ENCODE measurements at places on chromosomes 7 and 10.
A peak's percentile ranks its signal among the peaks of the same experiment; 100 is the strongest.

- no peak for DNase-seq
Observed at GRCh38 chr7:83362871-83363550, 200.3 kb upstream of the PCLO start.

DNA sequence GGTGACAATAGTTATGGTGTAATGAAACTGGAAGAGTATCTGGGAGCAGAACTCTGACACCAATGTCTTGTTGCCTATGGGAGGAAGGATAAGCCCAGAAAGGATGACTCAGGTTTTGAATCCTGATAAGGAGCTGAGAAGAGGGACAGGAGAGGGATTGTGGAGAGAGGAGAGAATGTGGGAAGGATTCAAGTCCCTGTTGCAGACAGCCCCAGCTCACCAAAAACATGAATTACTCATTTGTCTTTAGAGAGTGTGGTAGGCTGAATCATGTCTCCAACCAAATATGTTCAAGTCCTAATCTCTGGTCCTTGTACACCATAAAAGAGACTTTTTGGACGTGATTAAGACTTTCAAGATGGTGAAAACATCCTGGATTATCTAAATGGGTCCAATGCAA lies 206.9 kb upstream of the PHYHIPL start:
- DNase-seq = no peak

GRCh38 chr7:150489782-150490181 lies 24.9 kb upstream of the GIMAP7 start:
- DNase-seq = no peak

DNA sequence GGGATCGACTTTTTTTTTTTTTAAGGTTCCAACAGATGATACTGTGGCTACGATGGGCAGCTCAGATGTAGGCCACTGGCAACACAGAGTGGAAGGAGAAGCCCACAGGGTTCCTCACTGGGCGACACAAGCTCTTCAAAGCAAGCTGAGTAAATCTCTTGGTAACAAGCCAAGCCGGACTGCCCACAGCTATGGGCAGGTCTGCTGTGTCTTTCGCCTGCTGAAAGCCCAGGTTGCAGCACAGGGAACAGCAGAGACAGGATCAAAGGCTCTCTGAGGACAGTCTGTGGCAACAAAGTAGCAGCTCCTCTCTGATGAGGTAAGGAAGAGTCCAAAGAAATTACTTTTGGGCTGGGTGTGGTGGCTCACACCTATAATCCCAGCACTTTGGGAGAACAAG lies 83.6 kb downstream of the KCNMA1 start:
- DNase-seq = no peak

- DNase-seq = no peak
Observed at GRCh38 chr7:127769696-127770400, 117.9 kb downstream of the SND1 start.

DNA sequence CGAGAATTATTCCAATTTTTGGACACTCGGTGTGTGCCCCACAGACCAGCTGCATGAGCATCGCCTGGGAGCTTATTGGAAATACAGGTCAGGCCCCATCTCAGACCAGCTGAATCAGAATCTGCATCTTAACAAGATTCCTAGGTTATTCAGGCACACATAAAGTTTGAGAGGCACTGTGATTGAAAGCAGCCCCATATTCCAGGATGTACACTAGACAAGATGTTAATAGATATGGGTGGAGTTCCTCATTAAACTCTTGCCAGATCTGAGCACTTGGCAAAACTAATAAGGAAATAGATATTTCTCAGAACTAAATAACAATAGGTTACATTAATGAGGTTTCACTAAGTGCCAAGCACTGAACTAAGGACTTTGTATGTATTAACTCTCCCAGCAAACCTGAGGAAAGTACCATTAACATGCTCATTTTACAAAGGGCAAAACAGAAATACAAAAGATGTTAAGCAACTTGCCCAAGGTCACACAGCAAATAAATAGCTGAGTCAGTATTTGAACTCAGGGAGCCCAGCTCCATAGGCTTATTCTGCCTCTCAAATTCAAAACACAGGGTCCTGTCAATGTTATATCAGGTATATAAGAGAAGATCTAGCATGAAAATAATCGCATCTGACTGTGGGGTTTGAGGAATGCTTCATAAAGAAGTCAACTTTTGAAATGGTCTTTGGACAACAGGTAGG lies 29.9 kb downstream of the PPP1R3C start:
- no peak for DNase-seq

GRCh38 chr10:1411956-1412355 lies 325.4 kb downstream of the ADARB2 start:
- no peak for DNase-seq

DNA sequence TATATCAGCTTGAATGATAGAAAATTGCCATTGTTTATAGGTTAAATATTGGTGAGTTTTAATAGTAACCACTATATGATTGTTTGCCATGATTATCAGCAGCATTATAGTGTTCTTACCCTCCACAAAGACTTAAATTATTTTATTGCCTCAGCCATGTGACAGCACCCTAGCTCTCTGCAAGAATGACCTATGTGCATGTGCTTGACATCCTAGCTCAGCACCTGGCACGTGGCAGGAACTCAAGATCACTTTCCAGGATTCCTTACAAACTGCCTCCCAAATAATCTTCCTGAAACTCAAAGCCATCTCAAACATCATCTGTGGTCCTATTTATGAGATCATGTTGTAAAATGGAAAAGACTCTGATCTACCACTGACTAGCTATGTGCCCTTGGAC lies 68.1 kb upstream of the ANKRD30A start:
- no peak for DNase-seq

- DNase-seq = no peak
Observed at GRCh38 chr10:53013201-53013810, 240.7 kb upstream of the MBL2 start.

DNA sequence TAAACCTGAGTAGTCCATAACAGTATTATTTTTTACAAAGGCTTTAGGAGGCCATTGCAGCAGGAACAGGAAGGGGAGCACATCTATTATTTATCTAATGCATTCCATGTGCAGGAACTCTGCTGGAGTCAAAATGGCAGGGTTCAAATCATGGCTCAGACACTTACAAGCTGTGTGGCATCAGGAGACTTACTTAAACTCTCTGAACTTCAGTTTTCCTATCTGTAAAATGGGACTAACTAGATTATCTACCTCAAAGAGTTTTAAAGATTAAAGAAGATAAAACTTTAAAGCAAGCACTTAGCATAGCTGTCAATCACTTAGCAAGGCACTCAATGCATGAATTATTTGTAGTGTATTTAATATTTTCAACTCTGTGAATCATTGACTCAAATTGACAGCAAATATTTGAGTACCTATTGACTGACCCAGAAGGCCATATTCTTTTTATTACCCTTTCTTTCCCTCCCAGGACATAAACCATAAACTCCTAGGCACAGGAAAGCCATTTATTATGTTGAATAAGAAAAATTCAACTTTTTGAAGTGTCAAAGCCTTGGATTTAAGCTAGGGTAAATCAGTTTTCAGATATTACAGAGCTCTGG lies 115.8 kb upstream of the FAM204A start:
- DNase-seq = no peak

- no peak for DNase-seq
Observed at GRCh38 chr7:116661865-116662264, 10.1 kb upstream of the MET start.

DNA sequence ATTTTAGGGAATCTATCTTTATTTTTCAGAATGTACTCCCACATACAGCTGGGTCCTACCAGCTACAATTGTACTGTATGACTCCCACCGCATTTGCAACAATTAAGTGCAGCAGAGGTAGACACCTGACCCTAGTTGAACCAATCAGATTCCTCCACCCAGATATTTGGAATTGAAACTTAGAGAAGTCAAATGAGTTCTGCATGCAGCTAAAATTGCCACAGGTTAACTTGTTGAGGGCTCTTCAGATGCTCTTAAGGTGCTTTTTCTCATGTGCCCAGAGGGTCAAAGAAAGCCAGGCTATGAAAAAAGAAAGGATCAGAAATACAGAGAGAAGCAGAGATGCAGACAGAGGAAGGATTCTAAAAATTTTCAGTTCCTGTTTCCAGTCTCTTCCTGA lies 68.0 kb upstream of the TES start:
- no peak for DNase-seq

GRCh38 chr7:127253281-127254162 lies 781 bp upstream of the GRM8 start:
- peak; percentile 31 for DNase-seq
